ENCODE measurements at places on chromosomes 16 and 17.

GRCh38 chr16:15990902-15991301 is 41.5 kb downstream of the ABCC1 start:
- H3K4me1 ChIP-seq = peaks cover 91% of the 10 kb centered on the region
- no peaks in the 10 kb centered on the region for H3K27me3 ChIP-seq
- no peak for DNase-seq
- peak overlapping the region; percentile 97 for H3K27ac ChIP-seq
- no peaks in the 10 kb centered on the region for H3K36me3 ChIP-seq

DNA sequence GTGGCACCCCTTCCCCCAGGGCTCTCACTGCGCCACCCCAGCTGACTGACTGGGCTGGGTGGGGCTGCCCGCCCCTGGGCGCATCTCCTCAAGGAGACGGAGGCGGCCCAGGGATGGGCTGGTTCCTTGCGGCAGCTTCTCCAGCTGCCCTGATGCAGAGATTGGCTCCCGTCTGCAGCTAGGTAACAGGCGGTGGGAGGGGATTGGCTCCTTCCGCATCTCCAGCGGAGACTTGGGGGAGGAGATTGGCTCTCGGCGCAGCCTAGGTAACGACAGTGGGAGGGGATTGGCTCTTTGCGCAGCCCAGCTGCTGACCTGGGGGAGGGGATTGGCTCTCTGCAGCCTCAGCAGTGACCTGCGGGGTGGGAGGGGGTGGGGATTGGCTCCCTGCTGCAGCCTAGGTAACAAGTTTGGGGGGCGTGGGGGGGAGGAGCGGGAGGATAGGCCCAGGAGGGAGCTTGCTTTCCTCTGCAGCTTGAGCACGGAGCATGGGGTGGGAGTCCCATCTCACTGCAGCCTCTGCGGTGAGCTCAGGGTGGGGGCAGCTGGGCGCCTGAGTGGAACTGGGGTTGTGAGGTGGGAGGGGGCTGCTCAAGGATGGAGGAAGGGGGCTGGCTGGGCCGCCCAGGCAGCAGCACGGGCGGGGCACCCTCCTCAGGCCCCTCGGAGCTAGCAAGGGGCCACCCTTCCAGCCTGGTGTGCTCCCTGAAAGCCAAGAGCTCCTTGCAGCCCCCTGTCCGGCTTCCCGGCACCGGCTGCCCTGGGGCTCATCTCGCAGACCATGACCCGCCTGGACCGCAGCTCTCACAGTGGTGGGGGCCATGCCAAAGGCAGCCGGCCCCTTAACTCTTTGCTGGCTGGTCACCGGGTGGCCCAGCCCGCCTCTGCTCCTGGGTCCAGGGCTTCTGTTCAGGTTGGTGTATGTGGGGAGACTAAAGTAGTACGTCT is 6.4 kb downstream of the NFE2L1 start:
- peak overlapping the region; percentile 78 for H3K27ac ChIP-seq
- no peak overlapping the region for H3K4me3 ChIP-seq
- peaks cover 17% of the 10 kb centered on the region for H3K36me3 ChIP-seq
- H3K27me3 ChIP-seq = no peaks in the 10 kb centered on the region
- H3K4me1 ChIP-seq = peaks cover 59% of the 10 kb centered on the region

DNA sequence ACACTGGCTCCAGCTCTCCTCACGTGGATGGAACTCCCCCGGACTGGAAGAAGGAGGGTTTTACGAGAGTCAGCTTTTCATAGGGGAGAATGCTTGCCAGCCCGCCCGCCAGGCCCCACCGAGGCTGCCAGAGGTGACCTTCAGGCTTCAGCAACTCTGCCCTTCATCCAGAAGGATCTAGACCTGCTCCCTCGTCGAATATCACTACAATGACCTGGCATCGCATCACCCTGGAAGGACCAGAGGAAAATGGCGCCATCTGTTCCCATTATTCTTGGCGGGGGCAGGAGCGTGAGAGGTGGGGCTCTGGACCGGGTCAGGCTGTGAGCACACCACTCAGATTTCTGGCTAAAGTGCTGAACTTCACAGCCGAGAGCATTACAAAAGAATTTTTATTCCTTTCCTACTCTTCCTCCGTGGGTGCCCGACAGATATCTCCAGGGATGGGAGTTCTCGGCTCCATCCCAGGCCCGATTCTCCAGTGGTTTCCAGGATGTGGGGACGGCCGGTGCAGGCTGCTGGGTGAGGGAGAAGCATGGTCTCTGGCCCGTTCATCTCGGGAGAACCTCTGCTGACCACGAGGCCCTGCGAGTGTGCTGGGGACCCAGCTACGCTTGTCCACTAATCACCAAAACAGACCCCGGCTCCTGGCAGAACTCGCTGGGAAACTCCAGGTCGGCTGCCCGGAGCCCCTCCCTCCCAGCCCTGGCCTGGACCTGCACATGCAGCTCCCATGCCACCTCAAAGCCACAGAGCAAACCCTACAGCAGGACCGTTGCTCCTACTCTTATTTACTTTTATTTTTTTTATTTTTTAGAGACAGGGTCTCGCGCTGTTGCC is 36.8 kb upstream of the ZNF469 start:
- no peak for DNase-seq
- H3K27ac ChIP-seq = no peak overlapping the region
- H3K36me3 ChIP-seq = no peaks in the 10 kb centered on the region
- H3K27me3 ChIP-seq = no peaks in the 10 kb centered on the region

- H3K4me1 ChIP-seq = no peaks in the 10 kb centered on the region
- H3K36me3 ChIP-seq = no peaks in the 10 kb centered on the region
- H3K27ac ChIP-seq = no peak overlapping the region
- no peak for DNase-seq
Observed at GRCh38 chr16:77332792-77333191, 102.0 kb downstream of the ADAMTS18 start.

GRCh38 chr16:46974352-46974751 is 878 bp upstream of the DNAJA2 start:
- DNase-seq = no peak
- peak overlapping the region; percentile 76 for H3K4me3 ChIP-seq
- H3K36me3 ChIP-seq = peaks cover 12% of the 10 kb centered on the region
- peaks cover 17% of the 10 kb centered on the region for H3K4me1 ChIP-seq
- no peaks in the 10 kb centered on the region for H3K27me3 ChIP-seq

Measured in Panc1 (cell line).